ENCODE measurements at places on chromosomes 16 and 17.

DNA sequence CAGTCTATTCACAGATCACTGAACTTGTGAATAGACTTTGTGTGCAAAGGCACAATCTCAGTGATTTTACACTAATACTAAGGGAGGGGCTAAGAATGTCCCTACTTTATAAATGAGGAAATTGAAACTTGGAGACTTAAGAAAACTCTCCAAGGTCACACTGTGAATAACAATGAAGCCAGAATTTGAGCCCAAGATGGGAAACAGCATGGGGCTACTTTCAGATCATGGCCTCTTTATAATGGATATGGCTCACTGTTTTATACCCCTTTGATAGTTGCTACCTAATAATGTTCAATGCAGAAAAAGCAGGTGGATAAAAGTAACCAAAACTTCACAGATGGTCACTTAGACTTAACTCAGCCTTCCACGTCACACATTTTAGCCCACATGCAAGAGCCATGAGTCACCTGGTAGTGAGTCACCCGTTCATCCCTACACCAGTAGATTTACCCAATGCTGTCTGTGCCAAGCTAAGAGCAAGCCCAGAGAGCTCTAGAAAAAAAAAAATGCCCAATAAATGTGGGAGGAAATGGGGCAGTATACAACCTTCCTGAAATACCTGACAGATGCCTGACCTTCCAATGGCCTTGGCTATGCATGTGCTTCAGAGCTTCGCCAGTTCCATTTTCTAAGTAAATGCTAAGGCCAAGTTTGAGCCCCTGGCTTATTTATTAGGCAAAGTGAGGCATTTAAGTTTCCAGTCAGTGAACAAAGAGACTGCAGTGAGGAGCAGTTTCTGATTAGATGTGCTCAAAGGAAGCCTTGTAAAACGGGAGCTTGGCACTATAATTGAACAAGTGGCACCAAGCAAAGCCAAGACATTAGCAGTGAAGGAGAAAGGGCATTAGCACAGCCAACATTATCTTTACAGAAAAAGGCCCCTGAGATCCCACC, 219.7 kb downstream of the TMEM114 start:
- DNase-seq = peak; percentile 88

DNA sequence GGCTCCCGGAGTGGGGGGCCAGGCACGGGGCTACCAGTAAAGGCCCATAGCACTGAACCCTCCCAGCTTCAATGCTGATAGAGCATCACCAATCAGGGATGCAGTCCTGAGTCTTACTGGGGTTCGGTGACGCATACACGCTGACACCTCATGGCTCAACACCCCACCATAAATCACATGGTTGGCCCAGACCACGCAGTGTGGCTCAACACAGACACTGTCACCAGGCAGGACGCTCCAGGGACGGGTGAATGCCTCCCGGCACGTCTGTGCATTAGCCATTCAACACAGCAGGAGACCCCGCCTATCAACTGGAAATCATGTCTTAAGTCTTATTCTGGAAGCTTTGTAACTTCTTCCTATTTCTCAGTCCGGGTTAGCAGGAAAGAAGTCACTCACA, 35.0 kb downstream of the NECAB2 start:
- peak; percentile 76 for DNase-seq

- DNase-seq = no peak
These were observed 425.1 kb downstream of the MAF start for GRCh38 chr16:79175286-79176057.

- peak; percentile 86 for DNase-seq
These were observed at the start of gene NOL3 for GRCh38 chr16:67170168-67170948. NOL3 (plus strand) TSS chr16:67170538.

- peak; percentile 62 for DNase-seq
These were observed 3.4 kb downstream of the HOXB3 start for GRCh38 chr17:48586355-48587258.

GRCh38 chr17:74512624-74513091, 18.6 kb downstream of the CD300LB start:
- DNase-seq = peak; percentile 63

GRCh38 chr17:199191-199604, 17.7 kb upstream of the DOC2B start:
- DNase-seq = no peak

- no peak for DNase-seq
These were observed 21.4 kb downstream of the CARD14 start for GRCh38 chr17:80191192-80191591.

DNA sequence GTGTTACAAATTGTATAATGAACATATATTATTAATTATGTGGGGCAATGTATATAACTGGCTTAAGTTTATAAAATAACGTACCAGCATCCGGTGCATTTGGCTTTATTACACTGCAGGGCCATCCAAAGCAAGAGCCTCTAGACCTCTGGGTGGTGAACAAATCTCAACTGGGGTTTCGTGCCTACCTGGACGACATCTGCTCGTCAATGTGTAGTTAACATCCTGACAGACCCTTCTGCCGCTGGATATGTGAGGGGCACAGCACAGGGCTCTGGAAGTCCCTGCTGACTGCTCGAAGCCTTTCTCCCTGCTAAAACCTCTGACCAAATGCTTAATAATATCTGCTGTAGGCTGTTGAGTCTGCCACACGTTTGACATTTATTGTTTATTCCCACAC, 2.3 kb downstream of the TMEM186 start:
- DNase-seq = no peak

DNA sequence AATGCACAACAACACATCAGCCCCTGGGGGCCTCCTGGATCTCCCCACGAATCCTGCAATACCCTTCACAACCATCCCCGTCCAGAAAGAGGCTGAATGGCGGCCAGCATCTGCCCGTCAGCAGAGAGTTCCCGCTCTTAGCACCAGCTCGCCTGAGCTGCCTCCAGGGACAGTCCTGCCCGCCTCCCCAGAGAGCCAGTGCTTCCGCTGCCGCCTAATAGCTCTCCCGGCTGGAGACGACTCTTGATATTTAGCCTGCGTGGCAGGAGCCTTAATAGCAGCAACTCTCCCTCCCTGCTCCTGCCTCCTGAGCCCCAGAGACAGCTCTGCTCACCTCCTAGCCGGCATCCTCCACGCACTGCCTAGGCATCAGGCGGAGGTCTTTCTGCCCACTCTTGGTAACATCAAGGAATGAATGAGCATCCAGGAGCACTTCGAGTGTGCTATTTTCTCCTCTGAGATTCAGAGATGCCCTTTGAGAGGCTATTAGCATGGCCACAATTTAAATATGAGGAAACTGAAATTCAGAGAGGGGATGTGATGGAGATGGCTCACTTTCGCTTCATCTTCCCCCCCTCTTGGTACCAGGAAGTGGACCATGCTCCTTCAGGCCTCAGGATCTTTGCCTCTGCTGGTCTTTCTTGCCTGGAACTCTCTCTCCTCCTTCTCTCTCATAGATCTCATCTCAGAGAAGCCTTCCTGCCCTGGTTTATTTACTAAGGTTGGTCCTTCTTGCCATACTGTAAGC, 67.9 kb downstream of the RAI1 start:
- no peak for DNase-seq

DNA sequence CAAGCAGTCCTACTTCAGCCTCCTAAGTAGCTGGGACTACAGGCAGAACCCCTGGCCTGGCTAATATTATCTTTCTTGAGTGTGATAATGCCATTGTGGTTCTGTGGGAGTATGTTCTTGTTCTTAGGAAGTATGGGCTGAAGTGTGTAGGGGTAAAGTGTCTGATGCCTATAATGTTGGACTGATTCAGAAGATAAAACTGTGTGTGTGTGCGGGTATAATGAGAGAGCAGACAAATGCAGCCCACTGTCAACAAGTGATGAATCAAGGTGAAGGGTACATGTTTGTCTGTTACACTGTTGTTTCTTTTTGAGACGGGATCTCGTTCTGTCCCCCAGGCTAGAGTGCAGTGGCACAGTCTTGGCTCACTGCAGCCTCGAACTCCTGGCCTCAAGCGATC, 127.5 kb downstream of the CLEC16A start:
- no peak for DNase-seq

DNA sequence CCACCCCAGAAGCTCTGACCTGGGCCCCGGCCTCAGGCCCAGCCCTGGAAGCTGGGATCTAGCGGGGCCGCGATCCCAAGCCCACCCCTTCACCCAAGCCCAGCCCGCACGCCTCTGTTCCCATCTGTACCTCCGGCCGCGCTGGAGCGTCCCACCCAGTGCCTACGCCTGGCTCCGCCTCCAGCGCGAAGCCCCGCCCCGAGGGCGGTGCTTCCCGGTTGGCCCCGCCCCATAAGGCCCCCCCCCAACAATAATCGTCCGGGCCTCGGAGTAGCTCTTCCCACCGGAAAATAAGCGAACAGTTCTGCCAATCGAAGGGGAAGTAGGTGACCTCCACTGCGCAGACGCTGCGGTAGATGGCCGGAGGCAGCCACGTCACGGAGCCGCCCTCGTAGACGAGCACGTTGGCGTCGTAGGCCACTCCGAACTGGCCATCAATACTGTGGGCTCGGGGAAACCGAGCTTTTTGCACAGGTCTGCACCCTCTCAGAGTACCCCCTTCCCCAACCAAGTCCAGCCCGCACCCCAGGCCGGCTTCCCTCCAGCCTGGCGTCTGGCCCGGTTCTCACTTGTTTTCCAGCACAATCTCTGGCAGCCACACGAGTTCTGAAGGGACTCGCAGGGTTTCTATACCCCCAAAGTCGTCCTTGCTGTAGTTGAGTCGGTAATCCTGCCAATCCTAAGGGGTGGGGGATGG, 1.1 kb downstream of the CHRNE start:
- no peak for DNase-seq

GRCh38 chr16:66741950-66742808, 9.2 kb downstream of the DYNC1LI2 start:
- no peak for DNase-seq

DNA sequence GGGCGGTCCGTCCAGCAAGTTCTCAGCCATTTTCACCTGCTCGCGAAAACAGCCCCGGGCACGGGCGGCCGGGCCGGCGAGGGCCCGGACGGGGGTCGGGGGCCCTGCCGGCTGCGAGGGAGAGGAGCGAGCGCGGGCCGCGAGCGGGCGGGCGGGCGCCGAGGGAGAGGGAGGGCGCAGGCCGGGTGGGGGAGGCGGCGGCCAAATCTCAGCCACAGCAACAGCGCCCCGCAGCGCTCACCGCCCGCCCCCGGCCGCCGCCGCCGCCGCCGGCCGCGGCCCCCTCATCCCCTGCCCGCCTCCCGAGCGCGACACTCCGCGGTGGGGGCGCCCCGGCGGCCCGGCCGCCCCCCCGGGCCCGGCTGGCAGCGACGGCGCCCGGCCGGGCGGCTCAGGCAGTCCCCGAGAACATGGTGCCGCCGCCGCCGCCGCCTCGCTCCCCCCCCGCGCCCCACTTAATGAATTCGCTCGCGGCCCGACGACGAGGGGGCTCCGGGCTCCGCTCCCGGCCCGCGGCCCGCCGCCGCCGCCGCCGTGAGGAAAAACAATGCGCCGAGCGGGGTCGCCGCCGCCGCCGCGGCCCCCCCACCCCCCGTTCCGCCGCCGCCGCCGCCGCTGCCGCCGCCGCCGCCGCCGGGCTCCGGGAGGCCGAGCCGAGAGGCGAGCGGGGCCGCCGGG, 487 bp downstream of the CREBBP start:
- peak; percentile 69 for DNase-seq
